Aorta (tissue), 5 donors: ENCODE measurements at places on chromosomes 1 and 21. TPM values are rescaled to one million over a fixed set of nuclear protein-coding genes. Genes with fewer than 3 reads are reported as not detected.

The GPATCH2 gene
- total RNA-seq: 13.8 TPM

- no peak overlapping the region for H3K27ac ChIP-seq
- H3K4me3 ChIP-seq: no peak overlapping the region
- DNase-seq: no peak
- no peaks in the 10 kb centered on the region for H3K4me1 ChIP-seq
- peaks cover 5% of the 10 kb centered on the region for H3K36me3 ChIP-seq
Observed at GRCh38 chr1:37822906-37823815, 15.2 kb upstream of the YRDC start.

DNA sequence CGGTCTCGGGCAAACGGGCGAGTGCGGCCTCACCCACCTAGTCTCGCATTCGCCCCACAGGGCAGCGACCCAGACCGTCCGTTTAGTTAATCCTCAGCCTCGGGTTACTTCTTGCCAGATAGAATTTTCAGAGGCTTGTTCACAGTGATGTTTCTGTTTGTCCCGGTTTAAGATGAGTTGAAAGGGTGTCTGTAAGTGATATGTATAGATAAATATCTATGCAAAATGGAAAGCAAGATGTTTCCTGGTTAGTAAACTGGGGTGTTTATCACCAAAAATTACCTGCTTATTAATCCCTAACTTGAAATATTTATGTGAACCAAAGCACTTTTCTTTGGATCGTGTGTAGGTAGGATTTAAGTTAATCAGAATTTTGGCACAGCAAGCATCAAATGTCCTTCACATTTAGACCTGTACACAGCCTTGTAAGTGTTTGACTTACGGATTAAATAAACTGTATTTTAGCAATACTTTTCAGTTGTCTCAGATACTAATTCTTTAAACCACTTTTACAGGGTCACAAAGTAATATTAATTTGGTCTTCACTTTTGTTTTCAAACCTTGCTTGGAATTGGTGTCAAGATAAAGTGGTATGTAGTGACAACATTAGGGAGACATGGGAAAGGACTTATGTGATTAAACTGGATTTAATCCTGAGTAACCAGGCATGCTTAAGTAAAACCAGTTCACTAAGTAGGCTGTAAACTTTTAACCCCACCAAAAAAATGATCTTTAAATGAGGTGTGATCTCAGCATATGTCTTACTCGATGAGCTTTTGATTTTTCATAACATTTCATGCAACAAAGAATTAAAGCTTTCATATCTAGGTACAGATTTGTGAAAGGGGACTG is 914 bp downstream of the ZNF326 start:
- DNase-seq: no peak
- no peaks in the 10 kb centered on the region for H3K27me3 ChIP-seq
- no peak overlapping the region for H3K27ac ChIP-seq
- H3K36me3 ChIP-seq: no peaks in the 10 kb centered on the region
- peaks cover 1% of the 10 kb centered on the region for H3K4me1 ChIP-seq
- H3K4me3 ChIP-seq: peak overlapping the region; percentile 99

The ZSWIM5 gene
- 2.8 TPM for total RNA-seq
